ENCODE measurements at places on chromosomes 2 and 18.

DNA sequence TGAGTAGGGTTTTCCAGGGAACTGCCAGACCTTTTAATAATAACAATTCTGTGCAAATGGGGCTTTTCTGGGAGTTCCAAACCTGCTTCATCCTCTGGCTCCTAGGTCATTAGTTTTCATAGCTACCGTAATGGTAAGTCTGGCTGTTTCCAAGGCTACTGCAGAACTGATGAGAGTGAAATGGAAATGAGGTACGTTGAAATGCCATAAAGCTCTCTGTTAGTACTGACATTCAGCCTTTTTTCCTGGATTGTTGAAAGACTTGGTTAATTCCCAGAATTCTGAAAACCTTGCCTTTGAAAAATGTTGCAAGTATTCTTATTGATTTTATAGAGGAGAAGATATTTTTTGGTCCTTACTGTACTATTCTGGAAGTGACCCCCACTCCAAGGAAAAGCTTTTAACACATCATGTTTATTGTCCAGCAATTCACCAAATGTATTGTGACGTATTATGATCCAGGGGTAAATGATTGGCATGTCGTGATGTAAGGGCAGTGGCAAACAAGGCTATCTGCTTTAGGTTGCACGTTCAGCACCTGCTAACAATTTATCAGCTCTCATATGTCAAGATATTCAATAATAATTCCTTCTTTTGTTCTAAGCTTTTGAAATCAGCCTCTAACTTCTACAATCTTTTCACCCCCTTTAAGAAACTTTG is 767.0 kb upstream of the RAB6C start:
- no peak for DNase-seq

DNA sequence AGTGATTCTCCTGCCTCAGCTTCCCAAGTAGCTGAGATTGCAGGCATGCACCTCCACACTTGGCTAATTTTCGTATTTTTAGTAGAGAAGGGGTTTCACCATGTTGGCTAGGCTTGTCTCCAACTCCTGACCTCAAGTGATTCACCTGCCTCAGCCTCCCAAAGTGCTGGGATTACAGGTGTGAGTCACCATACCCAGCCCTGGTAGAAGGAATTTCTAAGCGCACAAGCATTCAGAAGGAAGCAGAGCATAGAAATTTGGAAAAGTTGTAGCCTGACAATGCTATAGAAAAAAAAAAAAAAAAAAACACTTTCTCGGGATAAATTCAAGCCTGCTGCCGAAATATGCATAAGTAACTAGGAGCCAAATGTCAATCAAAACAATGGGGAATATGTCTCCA is 249.4 kb downstream of the GRB14 start:
- DNase-seq = no peak

- DNase-seq = no peak
Measured at GRCh38 chr2:222710736-222711135, 39.3 kb downstream of the MOGAT1 start.

DNA sequence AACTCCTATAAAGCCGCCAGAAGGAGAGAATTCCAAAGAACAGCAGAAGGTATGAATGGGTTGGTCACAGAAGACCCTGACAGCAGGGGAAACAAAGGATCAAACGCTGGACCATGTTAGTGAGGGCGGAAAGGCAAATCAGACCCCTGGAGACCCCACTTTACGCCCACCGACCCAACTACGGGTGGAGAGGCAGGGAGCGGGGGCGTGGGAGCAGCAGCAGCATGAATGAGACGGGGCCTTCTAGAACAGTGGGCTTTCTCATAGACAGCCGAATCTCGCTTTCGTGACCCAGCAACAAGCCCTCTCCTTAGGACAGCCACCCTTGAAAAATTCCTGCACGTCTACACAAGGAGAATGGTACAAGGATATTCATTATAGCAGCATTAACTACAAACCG is 191.0 kb downstream of the HDAC4 start:
- no peak for DNase-seq

DNA sequence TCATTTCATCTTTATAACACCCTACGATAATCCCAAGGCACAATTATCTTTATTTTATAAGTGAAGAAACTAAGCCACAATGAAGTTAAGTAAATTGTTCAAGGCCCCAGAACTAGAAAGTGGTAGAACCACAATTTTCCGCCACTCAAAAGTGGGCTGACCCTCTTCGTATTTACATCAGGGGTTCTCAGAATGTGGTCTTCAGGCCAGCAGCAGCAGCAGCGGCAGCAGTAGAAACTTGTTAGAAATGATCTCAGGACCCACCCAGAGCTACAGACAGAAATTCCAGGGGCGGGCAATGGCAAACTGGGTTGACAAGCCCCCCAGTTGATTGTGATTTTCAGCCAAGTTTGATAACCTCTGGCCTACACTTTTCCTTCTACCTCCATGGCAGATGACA is 62.8 kb downstream of the LBH start:
- DNase-seq = no peak

- DNase-seq = no peak
Measured at GRCh38 chr2:19349911-19350677, 8.3 kb downstream of the OSR1 start.

DNA sequence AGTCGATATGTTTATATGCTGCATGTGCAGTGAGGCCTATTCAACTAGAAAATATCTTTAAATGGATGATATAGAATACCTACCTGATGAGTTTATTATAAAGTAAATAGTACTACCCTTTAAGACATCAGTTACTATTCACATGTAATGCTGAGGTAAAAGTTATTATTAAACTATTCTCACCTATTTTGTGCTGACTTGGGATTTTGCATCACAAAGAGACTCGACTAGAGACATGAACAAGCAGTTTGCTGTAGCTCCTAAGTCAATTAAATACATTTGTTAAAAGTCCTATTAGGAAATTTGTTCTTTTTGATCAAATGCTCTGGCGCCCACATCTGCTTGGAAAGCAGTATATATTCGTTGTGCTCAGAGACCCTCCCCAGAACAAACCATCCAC is 164.1 kb downstream of the CCDC85A start:
- DNase-seq = no peak
